GM04503 (cell line): ENCODE measurements at places on chromosomes 7 and 10.

DNA sequence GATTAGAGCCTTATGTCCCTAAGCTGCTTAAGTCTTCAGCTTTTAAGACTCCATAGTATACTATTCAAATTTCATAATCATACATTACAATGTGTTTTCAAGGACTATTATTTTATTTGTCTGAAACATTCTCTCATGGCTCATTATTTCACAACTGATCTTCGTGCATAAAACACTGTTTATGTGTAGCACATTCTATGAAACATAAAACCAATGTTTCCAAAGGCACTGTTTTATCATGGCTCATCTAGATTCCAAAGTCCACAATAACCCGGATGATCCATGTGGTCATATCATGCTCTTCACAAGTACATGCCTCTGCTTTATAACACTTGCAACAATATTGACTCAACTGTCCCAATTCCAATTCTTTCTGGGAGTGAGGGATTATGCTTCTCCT is 806.1 kb downstream of the TNS3 start:
- peak; percentile 59 for DNase-seq

- DNase-seq = no peak
Observed at GRCh38 chr10:52778511-52779392, 6.2 kb upstream of the MBL2 start.

DNA sequence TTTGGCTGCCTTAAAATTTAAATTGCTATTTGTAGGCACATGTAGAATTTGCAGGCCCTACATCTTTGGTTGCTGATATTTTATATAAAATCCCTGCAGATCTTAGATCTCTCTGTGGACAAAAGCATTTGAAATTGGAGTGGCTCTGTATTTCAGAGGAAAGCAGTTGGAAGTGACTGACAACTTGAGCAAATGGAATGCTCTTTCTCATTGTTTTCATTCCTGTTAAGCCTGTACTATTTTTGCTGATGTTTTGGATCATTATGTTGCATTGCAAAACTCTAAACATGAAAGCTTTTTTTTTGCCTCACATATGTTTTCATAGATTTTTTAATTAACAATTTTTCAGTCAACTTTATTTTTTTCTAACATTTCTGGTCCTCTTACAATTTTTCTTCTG is 251.2 kb upstream of the MDFIC start:
- no peak for DNase-seq

DNA sequence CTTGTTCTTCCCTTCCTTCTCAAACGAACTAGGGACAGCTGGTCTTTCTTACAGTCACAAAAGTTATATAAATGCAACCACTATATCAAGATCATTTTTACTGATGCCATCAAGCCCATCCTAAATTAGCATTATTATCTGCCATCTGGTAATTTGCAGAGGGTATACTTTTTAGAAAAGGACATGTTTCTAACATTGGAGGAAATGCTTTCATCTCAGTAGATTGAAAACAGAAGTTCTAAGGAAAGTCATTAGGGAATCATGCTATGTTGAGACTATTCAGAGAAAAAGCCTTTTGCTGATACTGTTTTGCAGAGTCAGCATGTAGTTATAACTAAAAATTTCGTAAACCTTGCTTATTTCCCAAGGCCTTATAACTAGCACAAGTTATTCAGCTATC is 146.7 kb downstream of the WNT2 start:
- no peak for DNase-seq

- DNase-seq = peak; percentile 11
Observed at GRCh38 chr7:31373337-31374289, 33.1 kb upstream of the NEUROD6 start.

DNA sequence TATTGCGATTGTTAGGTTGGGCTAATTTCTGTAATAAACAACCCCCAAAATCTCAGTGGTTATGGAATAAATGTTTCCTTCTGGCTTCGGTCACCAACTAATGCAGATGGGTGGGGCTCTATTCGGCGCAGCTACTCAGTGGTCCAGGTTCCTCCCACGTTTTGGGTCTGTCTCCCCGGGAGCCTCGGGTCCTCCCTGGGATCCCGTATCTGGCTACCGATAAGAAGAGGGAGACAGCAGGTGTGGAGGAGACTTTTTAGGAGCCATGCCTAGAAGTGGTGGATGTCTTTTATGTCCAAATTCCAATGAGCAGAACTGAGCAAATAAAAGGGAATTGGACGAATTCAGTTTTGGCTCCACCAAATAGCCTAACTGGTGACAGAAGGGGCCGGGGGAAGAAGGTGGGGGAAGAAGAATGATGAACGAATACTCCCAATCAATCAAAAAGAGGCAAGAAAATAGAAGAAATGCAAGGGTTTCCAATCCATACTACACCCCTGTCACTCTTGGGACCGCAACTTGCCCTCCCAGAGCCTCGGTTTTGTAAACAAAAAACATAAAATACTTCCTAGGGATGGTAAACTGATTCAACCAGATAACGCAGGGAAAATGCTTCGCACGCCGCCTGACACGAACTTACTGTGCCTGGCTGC is 498 bp upstream of the C10orf53 start:
- DNase-seq = no peak

DNA sequence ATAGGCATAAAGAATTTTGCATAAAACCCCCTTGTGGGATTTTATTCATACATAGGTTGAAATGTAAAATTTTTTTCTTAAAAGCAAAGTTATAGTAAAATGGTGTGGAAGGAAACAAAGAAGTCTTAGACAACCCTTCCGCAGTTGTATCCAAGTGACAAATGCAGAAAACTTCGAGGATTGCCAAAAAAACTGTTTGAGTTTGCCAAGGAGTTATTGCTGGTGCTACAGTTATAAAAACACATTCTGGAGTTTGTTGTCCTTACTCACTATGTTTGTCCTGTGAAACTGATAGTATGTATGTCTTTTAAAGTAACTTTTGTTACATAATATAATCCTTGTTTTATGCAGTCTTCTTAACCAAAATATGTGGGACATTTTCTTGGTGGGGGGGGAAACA is 120.3 kb downstream of the FOXP2 start:
- DNase-seq = no peak
